ENCODE measurements at places on chromosomes 3 and 15. TPM values are rescaled to one million over a fixed set of nuclear protein-coding genes. Genes with fewer than 3 reads are reported as not detected.

- DNase-seq = no peak
Measured at GRCh38 chr3:111285694-111286093, 214.1 kb downstream of the NECTIN3 start.

- DNase-seq = no peak
Measured at GRCh38 chr3:99877031-99877579, 59.4 kb downstream of the CMSS1 start.

Gene NAALADL2
- 4.9 TPM for total RNA-seq

DNA sequence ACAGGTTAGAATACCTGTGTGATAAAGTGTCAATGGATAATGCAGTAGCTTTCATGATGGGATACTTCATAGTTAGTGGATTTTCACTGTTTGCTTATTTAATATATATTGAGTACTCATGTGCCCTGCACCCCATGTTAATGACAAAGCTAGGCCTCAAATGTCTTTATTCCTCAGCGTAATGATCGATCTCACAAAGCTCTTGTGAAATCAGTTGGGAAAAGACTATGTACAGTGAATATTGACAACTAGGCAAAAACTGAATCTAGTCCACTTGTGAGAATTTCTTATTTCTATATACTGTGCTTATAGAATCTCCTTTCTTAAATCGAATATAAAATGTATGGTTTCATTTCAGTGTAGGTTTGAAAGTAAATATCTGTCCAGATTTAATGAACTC lies 17.9 kb downstream of the SMC4 start:
- DNase-seq = no peak

Gene GPR62
- 0.05 TPM for total RNA-seq

Gene TARS3
- total RNA-seq = 13.2 TPM

GRCh38 chr3:187251599-187251998 lies 39.9 kb downstream of the MASP1 start:
- DNase-seq = no peak

Gene ROPN1
- 0.09 TPM for total RNA-seq

GRCh38 chr15:41944313-41944940 lies 27.9 kb downstream of the EHD4 start:
- DNase-seq = no peak

DNA sequence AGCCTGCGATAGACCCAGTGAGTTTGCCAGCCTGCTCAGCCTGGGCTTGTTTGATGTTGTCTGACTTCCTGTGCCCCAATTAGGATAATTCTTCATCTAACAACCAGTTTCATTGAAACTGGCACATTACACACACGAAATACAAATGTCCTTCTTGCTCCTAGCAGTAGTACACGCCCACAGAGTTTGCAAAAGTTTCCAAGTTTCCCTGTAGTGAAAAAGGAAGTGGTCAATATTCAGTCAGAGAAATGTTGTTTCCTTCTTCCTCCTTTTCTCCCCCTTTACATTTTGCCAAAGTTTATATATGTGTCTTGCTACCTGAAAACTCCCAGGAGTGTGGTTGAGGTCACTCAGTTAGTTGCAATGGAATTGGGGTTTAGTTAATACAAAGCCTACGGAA lies 58.4 kb upstream of the LRTM1 start:
- no peak for DNase-seq

GRCh38 chr3:12982619-12983101 lies 90.6 kb downstream of the IQSEC1 start:
- DNase-seq = no peak

DNA sequence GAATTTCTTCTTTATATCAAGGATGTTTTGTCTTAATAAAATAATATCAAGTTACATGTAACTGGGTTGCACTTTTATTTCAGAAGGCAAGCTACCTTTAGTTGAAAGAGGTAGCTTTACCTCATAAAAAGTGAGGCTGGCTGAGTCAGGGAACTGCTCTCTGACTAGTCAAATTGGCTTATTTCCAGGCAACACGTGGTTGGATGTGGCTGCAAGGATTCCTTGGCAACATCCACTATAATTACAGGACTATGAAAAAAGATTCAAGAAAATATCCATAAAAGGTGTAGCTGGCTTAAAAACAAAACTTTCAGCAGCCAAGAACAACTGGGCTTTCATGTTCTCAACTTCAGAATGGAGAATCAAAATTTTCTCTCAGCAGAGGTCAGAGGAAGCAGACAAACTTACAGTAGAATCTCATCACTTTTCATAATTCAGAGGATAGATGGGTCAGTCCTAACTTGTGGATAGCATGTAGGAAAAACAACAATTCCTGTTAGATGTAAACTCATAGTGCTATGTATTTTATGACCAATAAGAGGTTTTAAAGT lies 779.1 kb downstream of the MECOM start:
- no peak for DNase-seq

GRCh38 chr3:196914866-196915265 lies 27.5 kb downstream of the NCBP2 start:
- DNase-seq = no peak

Gene BOC
- 5.5 TPM for total RNA-seq

Measured in thymus (tissue), 14 donors.